ENCODE measurements at places on chromosomes 16 and 17.
A peak's percentile ranks its signal among the peaks of the same experiment; 100 is the strongest.

GRCh38 chr16:78278056-78278450, 178.6 kb downstream of the WWOX start:
- no peak for DNase-seq

DNA sequence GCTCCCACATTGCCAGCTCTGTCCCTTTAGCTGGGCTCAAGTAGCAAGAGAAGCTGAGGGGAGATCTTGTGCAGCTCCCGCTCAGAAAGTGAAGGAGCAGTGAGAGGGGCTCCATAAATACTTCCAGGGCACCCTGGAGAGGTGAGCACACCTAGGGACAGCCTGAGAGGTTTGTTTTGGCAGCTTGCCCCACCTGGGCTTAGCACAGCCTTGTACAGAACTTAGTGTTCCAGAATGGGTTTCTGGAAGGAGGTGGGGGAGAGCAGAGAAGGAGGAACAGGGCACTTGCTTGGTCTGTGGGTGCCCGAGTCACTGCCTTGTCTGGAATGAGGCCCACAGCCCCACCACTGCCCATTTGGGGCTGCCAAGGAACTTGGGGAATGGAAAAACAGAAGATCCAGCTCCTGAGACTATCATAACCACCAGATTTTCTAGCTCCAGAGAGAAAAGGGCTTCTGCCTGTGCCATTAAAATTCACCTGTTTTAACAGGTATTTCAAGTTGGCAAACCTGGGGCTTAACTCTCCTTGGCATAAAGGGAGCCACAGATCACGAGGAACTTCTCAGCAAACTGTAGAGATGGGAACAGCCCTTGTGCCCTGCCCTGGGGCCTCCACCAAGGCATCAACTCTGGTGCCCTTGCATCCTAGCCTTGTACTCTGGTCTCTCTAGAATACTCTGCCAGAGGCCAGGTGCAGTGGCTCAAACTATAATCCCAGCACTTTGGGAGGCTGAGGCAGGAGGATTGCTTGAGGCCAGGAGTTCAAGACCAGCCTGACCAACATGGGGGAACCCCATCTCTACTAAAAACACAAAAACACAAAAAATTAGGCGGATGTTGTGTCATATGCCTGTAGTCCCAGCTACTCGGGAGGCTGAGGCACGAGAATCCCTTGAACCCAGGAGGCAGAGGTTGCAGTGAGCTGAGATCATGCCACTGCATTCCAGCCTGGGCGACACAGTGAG, 1.9 kb downstream of the PRR15L start:
- DNase-seq, result no peak

GRCh38 chr17:48456589-48456988, 26.6 kb upstream of the SKAP1 start:
- no peak for DNase-seq

- DNase-seq, result peak; percentile 35
Observed at GRCh38 chr17:74089869-74090464, 113.5 kb upstream of the RPL38 start.

DNA sequence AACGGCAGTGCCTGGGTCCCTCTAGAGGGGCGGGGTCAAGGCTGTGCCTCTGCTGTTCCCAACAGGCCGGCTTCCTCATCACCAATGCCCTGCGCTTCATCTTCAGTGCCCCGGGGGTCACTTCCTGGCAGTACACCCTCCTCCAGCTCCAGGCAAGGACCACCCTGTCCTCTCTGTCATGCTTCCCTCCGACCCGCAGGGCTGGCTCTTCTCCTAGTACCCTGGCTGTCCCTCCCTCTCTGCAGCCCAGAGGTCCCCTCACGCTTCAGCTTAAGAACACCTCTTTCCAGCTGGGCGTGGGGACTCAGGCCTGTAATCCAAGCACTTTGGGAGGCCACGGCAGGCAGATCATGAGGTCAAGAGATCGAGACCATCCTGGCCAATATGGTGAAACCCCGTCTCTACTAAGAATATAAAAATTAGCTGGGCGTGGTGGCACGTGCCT, 25.8 kb downstream of the CASKIN2 start:
- DNase-seq, result no peak

- no peak for DNase-seq
Observed at GRCh38 chr16:85675251-85675874, 13.4 kb downstream of the GINS2 start.

GRCh38 chr16:14219983-14220382, 148.9 kb downstream of the MRTFB start:
- no peak for DNase-seq

GRCh38 chr17:48483471-48484131, 47.2 kb downstream of the HOXB1 start:
- no peak for DNase-seq

GRCh38 chr16:645852-646678, 3.1 kb upstream of the WDR90 start:
- DNase-seq, result no peak

- no peak for DNase-seq
Observed at GRCh38 chr16:58332997-58333700, 38.3 kb upstream of the PRSS54 start.

- no peak for DNase-seq
Observed at GRCh38 chr17:34076743-34077631, 178.1 kb upstream of the CCL2 start.

DNA sequence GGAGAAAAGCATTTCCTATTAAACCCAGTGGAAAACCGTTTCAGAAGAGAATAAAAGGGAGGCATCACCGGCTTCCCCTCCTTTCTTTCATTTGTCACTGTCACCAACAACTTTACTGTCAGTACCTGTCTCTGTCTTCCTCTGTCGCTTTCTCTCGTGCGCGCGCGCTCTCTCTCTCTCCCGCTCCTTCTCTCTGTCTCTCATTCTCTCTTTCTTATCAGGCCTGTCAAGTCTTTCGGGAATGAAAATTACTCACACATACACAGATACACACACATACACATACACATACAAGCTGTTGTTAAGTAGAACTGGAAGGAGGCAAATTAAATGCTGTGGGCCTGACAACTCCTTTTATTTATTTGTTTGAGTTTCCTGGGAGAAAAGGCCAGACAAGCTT, 17.6 kb downstream of the MYOCD start:
- DNase-seq, result no peak

GRCh38 chr17:70352834-70353233, 183.5 kb downstream of the KCNJ2 start:
- DNase-seq, result no peak

DNA sequence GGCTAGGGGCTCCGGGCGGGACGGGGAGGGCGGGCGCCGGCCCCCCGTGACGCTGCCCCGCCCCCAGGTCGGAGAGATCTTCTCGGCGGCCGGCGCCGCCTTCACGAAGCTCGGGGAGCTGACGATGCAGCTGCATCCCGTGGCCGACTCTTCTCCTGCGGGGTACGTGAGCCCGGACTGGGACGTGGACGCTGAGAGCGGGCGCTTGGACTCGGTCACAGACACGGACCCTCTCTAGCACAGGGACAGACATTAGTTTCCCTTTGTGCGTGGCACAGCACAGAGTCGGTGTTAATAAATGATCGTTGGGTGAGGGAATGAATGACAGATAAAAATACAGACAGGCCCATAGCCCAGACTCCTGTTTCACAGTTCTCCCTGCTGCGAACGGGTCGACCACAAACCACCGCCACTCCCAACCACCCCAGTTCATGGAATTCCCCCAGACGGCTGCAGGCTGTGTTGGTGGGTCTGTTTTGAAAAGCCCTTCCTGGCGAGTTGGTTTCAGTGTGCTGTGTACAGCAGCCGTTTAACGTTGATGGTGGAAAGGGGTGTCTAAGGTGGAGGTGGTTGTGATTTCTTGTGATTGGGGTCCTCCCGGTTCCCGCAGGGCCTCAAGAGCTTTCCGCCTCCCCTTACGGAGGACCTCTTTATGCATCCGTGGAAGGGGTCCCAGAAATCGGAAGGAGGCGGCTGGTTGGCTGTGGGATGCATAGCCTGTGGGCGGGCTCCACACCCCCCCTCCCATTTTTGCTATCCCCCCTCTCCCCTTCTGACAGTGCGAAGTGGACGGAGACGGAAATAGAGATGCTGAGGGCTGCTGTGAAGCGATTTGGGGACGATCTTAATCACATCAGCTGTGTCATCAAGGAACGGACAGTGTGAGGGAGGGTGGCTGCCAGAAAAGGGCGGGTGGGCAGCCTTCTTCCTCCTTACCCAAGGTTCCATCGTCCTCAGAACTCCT, 2.9 kb downstream of the RNASEK start:
- no peak for DNase-seq

DNA sequence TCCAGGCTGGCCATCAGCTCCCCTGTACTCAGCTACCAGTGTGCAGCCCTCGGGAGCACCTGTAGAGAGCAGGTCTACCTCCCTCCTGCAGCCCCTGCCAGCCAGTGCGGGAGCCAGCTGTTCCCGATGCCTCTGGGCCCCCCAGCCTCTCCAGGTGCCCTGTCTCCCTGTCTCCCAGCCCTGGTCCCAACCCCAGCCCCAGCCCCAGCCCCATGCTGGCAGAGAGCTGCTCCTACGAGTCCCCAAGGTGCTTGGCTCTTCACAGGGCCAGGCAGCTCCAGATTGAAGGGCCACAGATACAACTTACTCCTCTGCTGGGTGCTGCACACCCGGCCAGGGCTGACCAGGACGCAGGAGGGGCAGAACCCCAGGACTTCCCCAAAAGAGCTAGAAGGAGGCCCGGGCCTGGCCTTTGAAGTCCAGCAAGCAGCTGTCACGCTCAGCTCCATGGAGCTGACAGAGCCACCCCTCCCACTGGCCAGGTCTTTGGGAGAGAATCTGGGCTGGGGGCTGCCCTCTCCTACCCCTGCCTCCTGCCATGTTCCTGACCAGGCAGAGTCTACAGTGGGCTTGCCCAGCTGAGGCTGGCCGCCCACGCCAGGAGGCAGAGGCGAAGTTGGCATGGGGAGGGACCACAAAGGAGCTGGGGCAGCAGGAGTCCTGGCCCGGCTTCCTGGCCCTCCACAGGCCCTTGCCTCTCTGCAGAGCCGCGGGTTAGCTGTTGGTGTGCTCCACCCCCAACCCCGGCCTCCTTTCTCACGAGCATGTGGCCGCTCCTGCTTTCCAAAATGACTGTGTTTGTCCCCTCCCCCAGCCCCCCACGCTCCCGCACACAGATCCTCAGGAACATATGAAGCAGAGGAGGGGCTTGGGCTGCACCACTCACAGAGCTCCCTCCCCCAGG, 9.5 kb upstream of the ADAM11 start:
- no peak for DNase-seq

GRCh38 chr17:19873346-19873745, 5.6 kb upstream of the ULK2 start:
- DNase-seq, result no peak

DNA sequence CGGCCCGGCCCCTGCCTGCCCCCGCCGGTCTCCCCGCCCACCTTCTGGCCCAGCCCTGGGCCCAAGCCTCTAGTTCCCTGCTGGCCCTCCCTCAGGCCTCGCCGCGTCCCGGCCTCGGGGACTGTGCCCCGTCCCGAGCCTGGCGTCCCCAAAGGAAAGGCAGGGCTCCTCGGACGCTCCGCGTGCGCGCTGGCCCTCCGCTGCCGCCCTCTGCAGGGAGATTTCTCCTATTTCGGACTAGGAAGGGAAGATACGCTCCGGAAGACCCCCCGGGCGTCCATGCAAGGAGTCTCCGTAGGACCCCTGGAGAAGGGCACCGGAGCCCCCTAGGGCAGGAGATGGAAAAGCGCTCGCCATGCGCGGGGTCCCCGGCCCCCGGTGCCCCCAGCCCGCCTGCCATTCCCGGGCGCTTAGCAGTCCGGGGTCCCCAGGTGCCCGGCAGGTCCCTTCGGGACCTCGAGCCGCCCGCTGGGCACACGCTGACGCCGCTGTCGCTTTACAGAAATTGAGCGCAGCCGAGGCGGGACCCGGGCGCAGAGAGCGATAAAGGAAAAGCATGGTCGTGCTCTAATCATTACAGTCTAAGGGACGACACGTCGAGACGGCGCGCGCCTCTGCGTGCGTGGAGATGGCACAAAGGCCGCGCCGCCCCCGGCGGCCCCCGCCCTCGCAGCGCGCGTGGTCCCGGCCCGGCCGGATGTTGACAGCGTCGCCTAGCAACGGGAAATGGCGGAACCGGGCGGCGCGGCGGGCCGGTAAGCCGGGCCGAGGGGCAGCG, at the start of gene CCDC40:
TSS of gene CCDC40 (plus strand) at position 706 of the 778 bp plus-strand sequence. CDS start at position 727, 21 bp downstream.
- no peak for DNase-seq

DNA sequence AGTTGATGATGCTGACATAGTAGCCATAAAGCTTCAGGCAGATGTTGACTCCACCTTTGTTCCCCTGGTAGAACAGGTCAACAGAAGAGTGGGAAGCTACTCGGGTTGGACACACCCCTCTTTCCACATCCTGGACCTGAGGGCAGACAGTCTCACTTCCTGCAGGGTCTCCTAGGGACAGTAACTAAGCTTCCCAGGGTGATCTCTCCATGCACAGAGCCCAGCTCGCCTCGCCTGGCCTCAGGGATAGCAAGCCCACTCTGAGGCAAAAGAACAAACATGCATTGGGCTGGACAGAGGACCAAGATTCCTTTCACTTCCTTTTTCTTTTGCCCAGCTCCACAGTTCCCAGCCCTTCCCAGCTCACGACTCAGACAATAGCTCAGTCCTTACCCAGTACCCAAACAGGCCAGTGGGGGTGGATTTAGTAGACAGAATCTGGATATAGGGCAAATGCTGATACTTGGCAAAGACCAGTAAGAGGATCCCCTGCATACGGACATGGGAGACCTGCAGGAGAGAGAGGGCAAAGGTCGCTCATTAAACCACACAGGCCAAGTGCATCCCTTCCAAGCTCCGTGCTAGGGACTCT, 7.0 kb downstream of the INPP5K start:
- no peak for DNase-seq

DNA sequence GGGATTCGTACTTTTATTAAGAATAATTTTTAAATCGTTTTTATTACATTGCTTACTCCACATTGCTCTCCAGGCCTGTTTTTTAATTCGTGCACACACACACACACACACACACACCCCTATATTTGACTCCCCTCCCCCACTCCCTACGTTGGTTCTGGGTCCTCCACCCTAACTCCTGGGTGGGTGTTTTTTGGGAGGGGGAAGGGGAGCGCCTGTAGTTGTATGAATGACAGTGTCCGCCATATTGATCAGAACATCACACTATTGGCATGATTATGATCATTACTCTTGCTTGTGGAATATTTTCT, 1.3 kb downstream of the GNAO1 start:
- no peak for DNase-seq

DNA sequence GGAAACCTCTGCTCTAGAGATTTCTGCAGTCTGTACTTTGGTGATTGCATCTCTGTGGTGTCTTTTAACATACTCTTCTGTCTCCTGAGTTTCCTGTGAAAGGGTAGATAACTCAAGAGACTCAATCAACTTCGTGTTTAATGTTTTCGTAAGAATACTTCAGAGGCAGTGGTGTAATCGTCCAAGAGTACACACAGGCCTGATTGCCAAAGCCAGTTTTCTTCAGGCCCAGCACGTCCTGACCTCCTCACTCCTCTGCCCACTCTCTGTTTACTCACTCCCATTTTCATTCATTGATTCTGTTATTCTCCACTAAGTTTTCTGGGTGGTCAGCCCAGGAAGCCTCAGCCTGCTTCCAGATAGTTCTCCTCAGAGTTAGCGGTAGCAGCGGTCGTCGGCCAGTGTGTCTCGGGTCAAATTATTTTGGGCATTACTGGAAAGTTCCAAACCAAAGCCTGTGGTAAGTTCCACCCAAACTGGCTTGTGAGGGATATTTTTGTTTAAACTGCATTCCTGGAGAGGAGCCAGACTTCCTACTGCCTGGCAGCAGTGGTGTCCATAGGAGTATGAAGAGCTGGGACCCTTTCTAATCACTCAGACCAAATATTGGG, 293.2 kb downstream of the WWOX start:
- DNase-seq, result no peak

- DNase-seq, result no peak
Observed at GRCh38 chr17:66858226-66859083, 23.5 kb downstream of the CACNG5 start.

Data from Panc1 (cell line).